ENCODE measurements at places on chromosomes 6 and 20. TPM values are rescaled to one million over a fixed set of nuclear protein-coding genes. Genes with fewer than 3 reads are reported as not detected.

GRCh38 chr6:3871515-3871914 is 22.3 kb downstream of the FAM50B start:
- no peak overlapping the region for H3K27ac ChIP-seq
- H3K27me3 ChIP-seq: no peaks in the 10 kb centered on the region
- H3K36me3 ChIP-seq: no peaks in the 10 kb centered on the region
- DNase-seq: no peak
- peaks cover 4% of the 10 kb centered on the region for H3K4me1 ChIP-seq
- no peak overlapping the region for H3K4me3 ChIP-seq

- H3K4me3 ChIP-seq: no peak overlapping the region
- no peaks in the 10 kb centered on the region for H3K27me3 ChIP-seq
- H3K27ac ChIP-seq: no peak overlapping the region
- H3K4me1 ChIP-seq: no peaks in the 10 kb centered on the region
- no peak for DNase-seq
- H3K36me3 ChIP-seq: no peaks in the 10 kb centered on the region
Observed at GRCh38 chr20:11080781-11081377, 407.1 kb upstream of the JAG1 start.

- H3K36me3 ChIP-seq: no peaks in the 10 kb centered on the region
- no peak for DNase-seq
- H3K4me1 ChIP-seq: no peaks in the 10 kb centered on the region
- no peak overlapping the region for H3K27ac ChIP-seq
- H3K4me3 ChIP-seq: no peak overlapping the region
- H3K27me3 ChIP-seq: no peaks in the 10 kb centered on the region
Observed at GRCh38 chr6:135008072-135008940, 46.3 kb downstream of the HBS1L start.

- DNase-seq: no peak
- no peaks in the 10 kb centered on the region for H3K36me3 ChIP-seq
- no peak overlapping the region for H3K4me3 ChIP-seq
Observed at GRCh38 chr6:82954356-82954755, 111.3 kb downstream of the UBE3D start.

- no peak overlapping the region for H3K4me3 ChIP-seq
- no peaks in the 10 kb centered on the region for H3K27me3 ChIP-seq
- H3K36me3 ChIP-seq: no peaks in the 10 kb centered on the region
- H3K4me1 ChIP-seq: no peaks in the 10 kb centered on the region
Observed at GRCh38 chr6:54876365-54876764, 29.8 kb downstream of the FAM83B start.

Gene PRR18
- 0.21 TPM for total RNA-seq

DNA sequence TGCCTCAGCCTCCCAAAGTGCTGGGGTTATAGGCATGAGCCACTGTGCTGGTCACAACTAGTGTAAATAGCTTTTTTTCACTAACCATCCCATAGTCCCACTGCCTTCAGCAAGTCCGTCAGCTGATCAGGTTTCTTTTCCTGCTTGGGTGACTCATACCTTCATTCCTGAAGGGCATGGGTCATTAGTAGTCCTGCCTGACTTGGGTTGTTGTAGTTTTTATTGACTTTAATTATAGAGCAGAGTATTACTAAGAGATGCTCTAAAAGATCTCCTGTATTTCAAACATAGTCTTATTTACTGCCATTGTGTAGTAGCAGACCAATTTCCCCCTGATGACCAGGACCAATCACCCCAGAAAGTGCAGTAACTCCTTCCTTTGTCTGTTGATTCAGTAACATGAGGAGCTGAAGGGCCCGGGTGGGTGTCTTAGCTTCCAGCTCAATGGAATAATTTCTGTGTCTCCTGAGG is 25.8 kb downstream of the HLA-C start:
- H3K27ac ChIP-seq: no peak overlapping the region
- no peak overlapping the region for H3K4me3 ChIP-seq
- H3K4me1 ChIP-seq: no peaks in the 10 kb centered on the region
- H3K36me3 ChIP-seq: no peaks in the 10 kb centered on the region
- H3K27me3 ChIP-seq: no peaks in the 10 kb centered on the region

- H3K27me3 ChIP-seq: no peaks in the 10 kb centered on the region
- DNase-seq: no peak
- H3K4me1 ChIP-seq: no peaks in the 10 kb centered on the region
- no peak overlapping the region for H3K4me3 ChIP-seq
Observed at GRCh38 chr20:63394069-63394919, 33.1 kb upstream of the CHRNA4 start.

DNA sequence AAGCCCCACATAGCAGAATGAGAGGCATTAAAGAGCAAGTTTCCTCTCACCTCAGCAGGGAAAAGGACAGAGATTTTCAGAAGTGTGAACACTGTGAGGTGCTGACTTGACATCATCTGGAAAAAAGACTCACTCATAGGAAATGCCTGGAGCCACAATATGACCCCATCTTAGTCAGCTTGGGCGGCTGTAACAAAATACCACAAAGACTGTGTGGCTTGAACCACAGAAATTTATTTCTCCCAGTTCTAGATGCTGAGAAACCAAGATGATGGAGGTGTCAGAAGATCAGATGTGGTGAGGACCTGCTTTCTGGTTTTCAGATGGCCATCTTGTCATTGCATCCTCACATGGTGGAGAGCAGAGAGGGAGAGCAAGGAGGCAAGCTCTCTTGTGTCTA is 253.1 kb downstream of the ADGB start:
- no peak overlapping the region for H3K27ac ChIP-seq
- DNase-seq: no peak
- no peaks in the 10 kb centered on the region for H3K36me3 ChIP-seq
- H3K27me3 ChIP-seq: no peaks in the 10 kb centered on the region

GRCh38 chr20:50434653-50435396 is 75.4 kb upstream of the PTPN1 start:
- H3K36me3 ChIP-seq: no peaks in the 10 kb centered on the region
- no peak for DNase-seq
- H3K27me3 ChIP-seq: no peaks in the 10 kb centered on the region
- H3K4me3 ChIP-seq: no peak overlapping the region
- no peak overlapping the region for H3K27ac ChIP-seq

DNA sequence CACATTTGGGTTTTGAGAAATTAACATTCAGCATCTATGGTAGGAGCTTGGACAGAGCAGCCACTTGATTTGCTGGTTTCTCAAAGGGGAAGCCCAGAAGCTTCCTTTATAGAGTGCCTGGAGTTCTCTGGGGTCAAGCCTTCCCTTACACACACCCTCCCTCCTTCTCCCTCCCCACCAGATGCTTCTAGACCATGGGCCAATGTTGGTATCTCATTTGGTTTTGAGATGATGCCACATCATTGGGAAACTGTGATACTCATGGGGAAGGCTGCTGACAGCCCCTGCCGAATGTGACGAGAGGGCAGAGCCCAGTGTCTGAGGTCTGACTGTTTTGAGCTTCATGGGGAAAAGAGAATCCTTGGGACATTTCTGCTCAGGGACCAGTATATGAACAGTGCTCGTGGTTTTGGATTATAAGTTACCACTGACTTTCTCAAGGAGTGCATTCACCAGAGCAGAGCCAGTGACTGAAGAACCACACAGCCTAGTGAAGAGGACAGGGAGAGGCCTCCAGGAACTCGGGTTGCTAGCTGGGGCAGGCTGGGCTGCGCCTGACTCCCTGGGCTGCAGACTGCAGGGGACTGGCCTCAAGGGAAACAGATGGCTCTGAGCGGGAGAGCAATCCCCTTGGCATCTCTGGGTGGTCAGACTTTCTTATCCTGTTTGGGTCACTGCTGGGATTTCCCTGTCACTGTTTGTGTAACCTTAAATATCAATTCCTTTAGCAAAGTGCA is 46.4 kb upstream of the CST5 start:
- H3K27me3 ChIP-seq: no peaks in the 10 kb centered on the region
- DNase-seq: no peak
- no peaks in the 10 kb centered on the region for H3K36me3 ChIP-seq
- H3K4me1 ChIP-seq: peaks cover 5% of the 10 kb centered on the region

GRCh38 chr6:155419161-155419560 is 36.5 kb downstream of the NOX3 start:
- no peaks in the 10 kb centered on the region for H3K4me1 ChIP-seq
- no peak for DNase-seq
- H3K27ac ChIP-seq: no peak overlapping the region
- no peak overlapping the region for H3K4me3 ChIP-seq
- no peaks in the 10 kb centered on the region for H3K27me3 ChIP-seq

Gene NINL
- total RNA-seq: 8.0 TPM

Gene HLA-F
- total RNA-seq: 117 TPM

GRCh38 chr6:42520786-42521607 is 42.8 kb upstream of the UBR2 start:
- H3K4me3 ChIP-seq: no peak overlapping the region
- no peaks in the 10 kb centered on the region for H3K4me1 ChIP-seq
- no peak overlapping the region for H3K27ac ChIP-seq
- H3K36me3 ChIP-seq: no peaks in the 10 kb centered on the region
- no peaks in the 10 kb centered on the region for H3K27me3 ChIP-seq
- no peak for DNase-seq

DNA sequence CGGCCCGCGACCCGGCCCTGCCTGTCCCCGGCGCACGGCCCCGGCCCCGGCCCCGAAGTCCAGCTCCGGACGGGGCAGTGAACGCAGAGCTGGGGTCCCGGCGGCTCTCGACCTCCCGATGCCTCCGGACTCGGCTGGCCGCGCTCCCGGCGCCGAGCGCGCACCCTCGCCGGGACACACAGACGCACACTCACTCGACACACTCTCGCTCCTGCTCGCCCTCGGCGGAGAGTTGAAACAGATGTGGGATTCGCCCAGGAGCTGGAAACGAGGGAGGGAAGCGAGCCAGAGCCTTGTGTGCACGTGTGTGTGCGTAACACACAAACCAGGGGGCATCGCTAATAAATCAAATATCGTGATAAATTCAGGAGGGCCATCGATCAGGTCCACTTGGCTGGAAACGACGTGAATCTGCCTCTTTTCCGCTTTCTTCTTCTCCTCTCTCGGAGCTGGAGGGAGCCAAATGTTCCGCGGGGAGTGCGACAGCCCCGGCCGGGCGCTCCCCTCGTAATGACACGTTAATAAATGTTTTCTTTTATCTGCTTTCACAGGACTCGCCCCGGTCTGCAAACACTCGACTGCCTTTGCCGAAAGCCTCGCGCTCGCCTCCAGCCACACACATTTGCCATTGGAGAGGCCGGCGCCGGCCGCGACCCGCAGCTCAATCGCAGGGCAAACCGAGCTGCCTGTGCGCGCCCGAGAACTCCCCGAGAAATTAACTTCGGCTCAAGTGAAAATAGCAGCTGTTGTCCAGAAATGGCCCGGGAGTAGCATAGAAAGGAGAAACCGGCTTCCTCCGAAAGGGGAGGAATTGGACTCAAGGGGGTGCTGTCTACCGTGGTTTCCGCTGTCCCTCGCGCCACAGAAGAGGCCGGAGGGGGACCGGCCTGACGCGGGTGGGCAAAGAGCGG is 828 bp upstream of the SULF2 start:
- H3K36me3 ChIP-seq: no peaks in the 10 kb centered on the region
- H3K4me1 ChIP-seq: peaks cover 16% of the 10 kb centered on the region
- DNase-seq: peak; percentile 64

Gene MAK
- total RNA-seq: not detected

Gene PAQR8
- total RNA-seq: 33.2 TPM

DNA sequence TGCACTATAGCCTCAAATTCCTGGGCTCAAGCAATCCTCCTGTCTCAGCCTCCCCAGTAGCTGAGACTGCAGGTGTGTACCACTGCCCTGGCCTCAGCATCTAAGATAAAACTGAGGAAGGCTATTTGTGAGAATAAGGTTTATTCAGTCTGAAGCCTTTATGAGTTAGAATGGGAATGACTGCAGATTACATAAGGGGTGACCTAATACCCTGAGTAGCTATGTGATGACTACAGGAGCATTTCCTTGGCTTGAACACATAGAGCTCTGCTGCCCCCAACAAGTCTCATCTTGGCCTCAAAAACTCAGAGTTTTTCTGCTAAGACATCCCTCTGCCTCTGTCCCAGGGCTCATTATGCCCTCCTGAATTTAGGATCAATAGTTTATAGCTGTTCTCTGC is 7.6 kb downstream of the GSS start:
- DNase-seq: no peak
- H3K27me3 ChIP-seq: no peaks in the 10 kb centered on the region
- no peak overlapping the region for H3K27ac ChIP-seq
- no peak overlapping the region for H3K4me3 ChIP-seq

Gene CD40
- 31.8 TPM for total RNA-seq

Gene LY6G6D
- total RNA-seq: not detected

- H3K4me1 ChIP-seq: no peaks in the 10 kb centered on the region
- H3K4me3 ChIP-seq: no peak overlapping the region
- DNase-seq: no peak
- peak overlapping the region; percentile 4 for H3K27ac ChIP-seq
Observed at GRCh38 chr20:58213121-58213520, 15.3 kb downstream of the ANKRD60 start.

GRCh38 chr6:167682546-167683027 is 144.1 kb upstream of the AFDN start:
- peaks cover 28% of the 10 kb centered on the region for H3K4me1 ChIP-seq
- DNase-seq: no peak
- no peak overlapping the region for H3K27ac ChIP-seq
- no peaks in the 10 kb centered on the region for H3K36me3 ChIP-seq

DNA sequence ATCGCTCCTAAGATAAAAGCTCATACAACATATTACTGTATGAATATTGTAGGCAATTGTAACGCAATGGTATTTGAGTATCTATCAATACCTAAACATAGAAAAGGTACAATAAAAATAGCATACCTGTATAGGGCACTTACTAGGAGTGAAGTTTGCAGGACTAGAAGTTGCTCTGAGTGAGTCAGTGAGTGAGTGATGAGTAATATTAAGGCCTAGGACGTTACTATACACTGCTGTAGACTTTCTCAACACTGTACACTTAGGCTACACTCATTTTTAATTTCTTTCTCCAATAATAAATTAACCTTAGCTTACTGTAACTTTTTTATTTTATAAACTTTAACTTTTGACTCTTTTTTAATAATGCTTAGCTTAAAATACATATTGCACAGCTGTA is 546.9 kb downstream of the HACE1 start:
- no peaks in the 10 kb centered on the region for H3K27me3 ChIP-seq
- no peak overlapping the region for H3K27ac ChIP-seq
- no peaks in the 10 kb centered on the region for H3K4me1 ChIP-seq
- no peaks in the 10 kb centered on the region for H3K36me3 ChIP-seq
- no peak for DNase-seq

GRCh38 chr6:150765067-150765764 is 100.3 kb upstream of the MTHFD1L start:
- H3K27ac ChIP-seq: no peak overlapping the region
- DNase-seq: no peak
- H3K4me1 ChIP-seq: peaks cover 15% of the 10 kb centered on the region
- no peaks in the 10 kb centered on the region for H3K36me3 ChIP-seq
- H3K27me3 ChIP-seq: no peaks in the 10 kb centered on the region

DNA sequence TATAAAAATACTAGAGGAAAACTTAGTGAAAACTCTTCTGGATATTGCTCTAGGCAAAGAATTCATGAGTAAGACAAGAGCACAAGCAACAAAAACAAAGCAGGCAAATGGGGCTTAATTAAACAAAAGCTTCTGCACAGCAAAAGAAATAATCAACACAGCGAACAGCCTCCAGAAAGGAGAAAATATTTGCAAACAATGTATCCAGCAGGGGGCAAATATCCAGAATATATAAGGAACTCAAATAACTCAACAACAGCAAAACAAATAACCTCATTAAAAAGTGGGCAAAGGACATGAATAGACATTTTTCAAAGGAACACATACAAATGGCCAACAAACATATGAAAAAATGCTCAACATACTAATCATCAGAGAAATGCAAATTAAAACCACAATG is 17.1 kb upstream of the HECA start:
- H3K27me3 ChIP-seq: no peaks in the 10 kb centered on the region
- H3K4me1 ChIP-seq: no peaks in the 10 kb centered on the region
- no peak overlapping the region for H3K4me3 ChIP-seq
- H3K27ac ChIP-seq: no peak overlapping the region
- H3K36me3 ChIP-seq: no peaks in the 10 kb centered on the region

- DNase-seq: no peak
- H3K4me3 ChIP-seq: no peak overlapping the region
- no peaks in the 10 kb centered on the region for H3K36me3 ChIP-seq
- no peak overlapping the region for H3K27ac ChIP-seq
- no peaks in the 10 kb centered on the region for H3K4me1 ChIP-seq
Observed at GRCh38 chr6:96611342-96611991, 48.5 kb downstream of the FHL5 start.
